DMS53 (cell line): ENCODE measurements at places on chromosomes 5 and 9.

- peak; percentile 55 for DNase-seq
Observed at GRCh38 chr5:43601454-43602260, 1.3 kb upstream of the NNT start.

DNA sequence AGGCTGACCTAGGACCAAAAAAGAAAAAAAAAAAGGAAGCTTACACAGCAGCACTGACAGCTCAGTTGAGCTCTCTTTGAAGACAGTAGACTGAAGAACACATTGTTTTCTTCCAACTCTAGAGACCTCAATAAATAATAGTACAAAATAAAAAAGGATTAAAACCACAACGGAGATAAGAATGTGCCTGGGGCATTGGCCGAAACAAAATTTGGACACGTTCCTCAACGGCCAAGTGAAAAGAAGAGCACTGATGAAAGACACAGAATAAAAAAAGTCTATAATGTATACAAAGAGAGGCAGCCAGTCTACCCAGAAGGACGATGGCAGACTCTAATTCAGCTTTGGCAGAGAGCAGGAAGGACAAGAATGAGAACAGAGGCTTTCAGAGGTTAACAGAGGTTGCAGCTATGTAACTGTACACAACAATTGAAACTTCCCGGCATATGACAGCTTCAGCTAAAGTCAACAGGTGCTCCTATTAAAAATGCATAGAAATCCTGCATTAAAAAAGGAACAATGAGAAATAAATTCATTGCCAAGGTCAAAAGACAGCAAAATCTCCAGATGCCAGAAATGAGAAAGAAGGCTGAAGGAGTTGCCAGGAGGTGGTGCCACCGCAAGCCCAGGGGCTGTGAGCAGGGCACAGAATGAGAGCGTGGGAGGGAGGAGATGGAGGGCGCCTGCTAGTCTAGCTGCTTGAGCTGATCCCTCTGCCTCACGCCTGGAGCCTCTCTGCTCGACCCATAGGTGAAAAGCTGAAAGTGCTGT, 113.9 kb downstream of the DCP2 start:
- no peak for DNase-seq

DNA sequence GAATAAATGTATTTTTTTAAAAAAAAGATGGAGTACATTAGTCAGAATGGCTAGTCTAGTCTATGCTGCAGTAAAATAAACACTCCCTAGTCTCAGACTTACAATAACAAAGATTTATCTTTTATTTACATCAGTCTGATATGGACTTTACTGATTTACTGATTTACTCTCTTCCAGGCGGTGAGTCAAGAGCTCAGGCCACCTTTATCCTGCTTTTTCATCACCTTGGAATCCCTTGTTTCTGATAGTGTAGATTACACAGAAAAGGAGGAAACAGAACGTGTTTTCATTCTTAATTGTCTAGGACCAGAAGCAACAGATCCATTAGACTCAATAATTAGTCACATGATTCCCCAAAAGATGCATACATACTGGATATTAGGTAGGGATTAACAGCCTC, 290.1 kb upstream of the TRPC7 start:
- DNase-seq, result no peak

DNA sequence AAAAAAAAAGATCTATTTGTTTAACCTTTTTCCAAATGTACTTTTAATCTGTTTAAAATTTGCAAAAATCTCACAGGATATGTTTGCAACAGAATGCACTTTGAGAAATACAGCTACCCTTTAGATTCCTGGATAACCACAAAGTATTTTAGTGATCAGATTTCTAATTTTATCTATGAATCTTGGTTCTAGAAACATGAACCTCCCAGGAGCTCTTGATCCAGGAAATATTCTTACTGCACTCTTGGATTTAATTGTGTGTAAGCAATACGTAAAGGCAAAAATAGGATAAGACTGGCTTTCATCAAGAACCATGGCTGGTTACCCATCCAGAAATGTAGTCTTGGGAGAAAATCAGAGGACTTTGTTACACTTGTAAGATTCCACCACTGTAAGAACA, 1581.8 kb upstream of the WWC1 start:
- DNase-seq, result no peak

GRCh38 chr9:126156898-126157297, 169.7 kb upstream of the MVB12B start:
- no peak for DNase-seq

DNA sequence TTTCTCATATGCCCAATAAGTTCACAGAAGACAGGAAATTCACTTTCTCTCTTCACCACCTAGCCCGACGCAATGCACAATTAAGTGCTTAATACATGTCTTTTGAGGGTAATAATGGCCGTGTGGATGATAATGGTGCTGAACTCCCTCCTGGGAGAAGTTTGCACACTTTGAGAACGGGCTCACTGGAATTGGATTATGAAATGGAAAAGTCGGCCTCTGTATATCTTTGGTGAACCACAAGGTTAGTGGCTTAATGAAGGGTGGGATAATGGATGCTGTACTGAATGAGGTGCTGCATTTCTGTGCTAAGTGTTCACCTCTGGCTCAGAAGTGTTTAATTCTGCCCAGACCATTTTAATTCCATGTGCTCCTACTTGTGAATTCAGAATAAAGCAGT, 207.5 kb downstream of the IRX2 start:
- DNase-seq, result no peak

DNA sequence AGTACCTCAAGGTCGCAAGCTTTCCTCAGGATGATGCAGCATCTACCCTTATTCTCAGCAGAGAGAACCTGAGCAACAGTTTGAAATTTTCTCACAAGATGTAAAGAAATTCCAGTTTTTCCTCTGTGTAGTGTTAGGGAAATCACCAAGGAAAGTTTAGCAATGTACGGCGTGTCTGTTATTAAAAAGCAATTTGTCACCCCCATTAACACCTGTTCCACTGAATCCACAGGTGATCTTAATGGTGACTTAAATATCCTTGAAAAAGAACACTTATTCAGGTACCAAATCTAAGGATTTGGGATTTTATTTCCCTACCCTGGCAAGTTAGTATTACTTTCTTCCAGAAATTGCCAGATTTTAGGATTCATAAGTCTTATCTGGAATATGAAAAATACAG, 77.9 kb upstream of the ATP10B start:
- DNase-seq, result no peak

DNA sequence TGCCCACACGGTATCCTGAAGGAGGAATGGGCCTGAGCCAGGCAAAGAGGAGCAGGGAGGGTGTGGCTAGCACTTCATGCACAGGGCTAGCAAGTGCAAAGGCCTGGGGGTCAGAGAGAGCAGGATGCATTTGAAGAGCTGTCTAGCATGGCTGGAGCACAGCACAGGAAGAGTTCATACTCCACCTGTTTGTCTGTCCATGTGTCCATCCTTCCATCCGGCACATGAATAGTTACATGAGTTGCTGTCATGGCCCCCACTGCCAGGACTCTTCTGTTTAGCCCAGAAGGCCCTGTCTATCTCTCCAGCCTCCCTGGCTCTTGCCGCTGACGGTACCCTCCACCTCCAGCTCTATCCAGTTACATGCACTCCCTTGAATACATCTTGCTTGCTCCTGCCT, 17.1 kb downstream of the RGS3 start:
- DNase-seq, result no peak

GRCh38 chr9:70924895-70925547, 196.4 kb downstream of the TRPM3 start:
- DNase-seq, result peak; percentile 83

GRCh38 chr9:108270561-108270960, 585.2 kb downstream of the ACTL7B start:
- peak; percentile 8 for DNase-seq

- peak; percentile 24 for DNase-seq
Observed at GRCh38 chr9:133592731-133593409, 16.3 kb downstream of the FAM163B start.

DNA sequence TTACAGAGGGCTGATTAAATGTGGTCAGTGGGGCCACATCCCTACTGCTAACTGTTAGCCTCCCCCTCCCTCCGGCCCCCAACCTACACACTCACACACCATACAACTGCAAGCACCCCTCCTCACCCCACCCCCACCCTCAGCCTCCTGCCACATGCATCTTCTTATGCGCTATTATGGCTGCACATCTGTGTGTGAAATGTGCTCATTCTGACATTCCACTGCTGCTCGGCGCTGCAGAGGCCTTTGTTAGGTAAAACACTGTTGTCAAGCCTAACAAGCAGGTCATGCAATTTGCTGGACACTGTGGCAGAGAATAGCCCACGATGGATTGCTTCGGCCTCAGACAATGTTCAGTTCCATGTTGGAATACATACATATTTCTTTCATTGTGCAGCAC, 173.6 kb downstream of the NR2F1-AS1 start:
- DNase-seq, result no peak

DNA sequence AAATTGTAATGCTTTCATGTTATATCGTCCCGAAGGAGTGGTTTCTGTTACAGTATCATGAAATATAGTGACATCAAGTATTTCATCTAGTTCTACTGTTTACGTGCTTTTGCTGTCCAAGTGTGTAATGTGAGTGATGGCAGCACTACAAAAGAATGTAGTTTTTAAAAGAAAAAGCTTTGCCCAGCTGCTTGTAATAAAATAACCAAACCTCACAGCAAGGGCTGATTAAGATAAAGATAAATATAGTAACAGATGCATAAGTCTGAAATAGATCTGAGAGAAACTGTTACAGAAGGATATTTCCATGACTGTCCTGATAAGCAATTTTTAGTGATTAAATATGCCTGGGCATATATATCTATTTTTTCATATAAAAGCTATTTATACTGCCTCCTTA, 106.4 kb downstream of the AUH start:
- no peak for DNase-seq

DNA sequence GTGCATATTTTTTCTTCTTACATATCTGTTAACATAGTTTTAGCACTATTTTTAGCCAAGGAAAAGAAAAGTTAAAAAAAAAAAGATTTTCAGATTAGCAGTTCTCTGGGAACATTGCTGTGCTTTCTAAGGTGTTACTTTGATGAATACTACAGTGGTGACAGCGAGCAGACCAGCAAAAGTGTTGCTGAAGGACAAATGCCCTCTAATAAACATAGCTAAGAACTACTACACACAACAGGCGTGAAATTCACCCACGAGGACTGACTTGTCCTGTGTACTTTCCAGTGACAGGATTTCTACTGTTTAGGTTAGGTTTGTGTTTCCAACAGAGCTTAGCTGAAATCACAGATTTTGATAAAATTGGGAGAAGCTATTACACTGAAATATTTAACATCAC, 153.8 kb downstream of the HCN1 start:
- DNase-seq, result no peak

GRCh38 chr5:52448111-52448510, 339.6 kb upstream of the ITGA1 start:
- DNase-seq, result peak; percentile 53

GRCh38 chr5:9619331-9620092, 10.6 kb downstream of the TAS2R1 start:
- DNase-seq, result no peak
